ENCODE measurements at places on chromosomes 3 and 15. TPM values are rescaled to one million over a fixed set of nuclear protein-coding genes. Genes with fewer than 3 reads are reported as not detected.

The ACSBG1 gene
- not detected for total RNA-seq

The UROC1 gene
- total RNA-seq, result not detected

The C3orf85 gene
- not detected for total RNA-seq

The FEZF2 gene
- not detected for total RNA-seq

The FSD2 gene
- total RNA-seq, result not detected

The GOLGA6L4 gene
- total RNA-seq, result 1.1 TPM

The DBR1 gene
- 5.9 TPM for total RNA-seq

All from placental pericyte (primary cell).